ENCODE measurements at places on chromosomes 2 and 18. TPM values are rescaled to one million over a fixed set of nuclear protein-coding genes. Genes with fewer than 3 reads are reported as not detected.

PTPRN gene
- 18.8 TPM for total RNA-seq

NOP58 gene
- 216 TPM for total RNA-seq

HOXD9 gene
- not detected for total RNA-seq

DNA sequence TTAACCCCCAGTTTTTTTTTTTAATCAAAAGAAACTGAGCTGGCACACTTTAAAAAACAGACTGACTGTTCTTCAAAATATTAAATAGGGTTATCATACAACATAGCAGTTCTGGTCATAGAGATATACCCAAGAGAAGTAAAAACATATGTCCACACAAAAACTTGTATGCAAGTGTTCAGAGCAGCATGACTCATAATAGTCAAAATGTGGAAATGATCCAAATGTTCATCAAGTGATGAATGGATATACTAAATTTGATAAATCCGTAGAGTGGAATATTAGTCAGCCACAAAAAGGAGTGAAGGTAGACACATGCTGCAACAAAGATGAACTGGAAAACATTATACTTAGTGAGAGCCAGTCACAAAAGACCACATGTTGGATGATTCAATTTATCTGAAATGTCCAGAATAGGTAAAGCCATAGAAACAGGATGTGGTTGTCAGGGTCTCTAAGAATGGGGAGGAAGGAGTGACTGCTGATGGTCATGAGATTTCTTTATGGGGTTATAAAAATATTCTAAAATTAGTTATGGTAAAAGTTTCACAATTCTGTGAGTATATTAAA, 5.1 kb downstream of the SMIM21 start:
- no peak for DNase-seq

GRCh38 chr2:111034606-111035005, 86.1 kb upstream of the BCL2L11 start:
- no peak for DNase-seq

POTEJ gene
- total RNA-seq, result not detected

PAX8 gene
- 0.16 TPM for total RNA-seq

LRRTM1 gene
- total RNA-seq, result 1.3 TPM

ANKRD30BL gene
- 0.62 TPM for total RNA-seq

GRCh38 chr2:200156166-200156835, 150.2 kb upstream of the SPATS2L start:
- no peak for DNase-seq

Measured in GM23338 (cell line).